Natural killer cell treated with Interleukin-12 subunit alpha and Interleukin-12 subunit beta and Interleukin-15 and Interleukin-18, amount 100 ng/mL, for 72 hours (primary cell): ENCODE measurements at places on chromosomes 1 and 21. TPM values are rescaled to one million over a fixed set of nuclear protein-coding genes. Genes with fewer than 3 reads are reported as not detected.

Gene TFF3
- not detected for total RNA-seq

Gene RXFP4
- not detected for total RNA-seq

Gene CLDN17
- total RNA-seq: not detected

Gene INAVA
- 0.86 TPM for total RNA-seq

Gene MAP3K7CL
- total RNA-seq: 6.1 TPM

Gene MOV10
- total RNA-seq: 71.0 TPM

Gene TMEM240
- total RNA-seq: 1.6 TPM

Gene ACTRT2
- total RNA-seq: not detected

Gene OR6K3
- total RNA-seq: not detected

Gene PRPF38B
- 104 TPM for total RNA-seq

Gene MAN1C1
- total RNA-seq: 0.88 TPM

Gene KMO
- total RNA-seq: not detected

Gene LRRC53
- not detected for total RNA-seq

Gene S100B
- not detected for total RNA-seq

Gene NSUN4
- total RNA-seq: 24.0 TPM

Gene ZMYND12
- not detected for total RNA-seq

Gene LAMC2
- total RNA-seq: not detected

Gene CNR2
- total RNA-seq: 3.8 TPM

Gene CELA3A
- total RNA-seq: not detected

Gene PTGFR
- total RNA-seq: not detected

Gene ELAVL4
- total RNA-seq: not detected

Gene CELA2A
- total RNA-seq: not detected

Gene MAPKAPK2
- 115 TPM for total RNA-seq

Gene CRB1
- 0.59 TPM for total RNA-seq

Gene TARBP1
- 51.4 TPM for total RNA-seq

Gene KRTAP21-2
- not detected for total RNA-seq

Gene SERTAD4
- total RNA-seq: not detected

Gene CDCA8
- 60.4 TPM for total RNA-seq

Gene KCNJ9
- total RNA-seq: not detected

Gene SYCP1
- total RNA-seq: not detected

Gene BRDT
- not detected for total RNA-seq

Gene LYPD8
- total RNA-seq: not detected

Gene C8A
- not detected for total RNA-seq

Gene CAMK1G
- total RNA-seq: not detected

Gene REN
- total RNA-seq: not detected

Gene LCE1C
- total RNA-seq: not detected

Gene TNFRSF4
- 305 TPM for total RNA-seq

Gene APCS
- not detected for total RNA-seq

Gene CNKSR1
- not detected for total RNA-seq

Gene SOX13
- total RNA-seq: 5.9 TPM

Gene CYP4B1
- total RNA-seq: not detected

Gene PRR9
- total RNA-seq: not detected

Gene EDN2
- not detected for total RNA-seq

Gene SLAMF9
- not detected for total RNA-seq

Gene DMRTA2
- total RNA-seq: 1.1 TPM

Gene AUNIP
- total RNA-seq: 4.2 TPM

Gene ADAMTSL4
- total RNA-seq: 1.0 TPM

Gene MAP10
- 1.9 TPM for total RNA-seq

Gene LCE2B
- not detected for total RNA-seq

Gene KRTAP19-8
- total RNA-seq: not detected

Gene FAAH
- 4.1 TPM for total RNA-seq
